Stimulated activated CD4-positive, alpha-beta T cell treated with anti-CD3 and anti-CD28 coated beads, Interleukin-12 subunit alpha, Interleukin-12 subunit beta, amount 100 ng/mL, for 24 hours (primary cell): ENCODE measurements at places on chromosomes 7 and 10.

DNA sequence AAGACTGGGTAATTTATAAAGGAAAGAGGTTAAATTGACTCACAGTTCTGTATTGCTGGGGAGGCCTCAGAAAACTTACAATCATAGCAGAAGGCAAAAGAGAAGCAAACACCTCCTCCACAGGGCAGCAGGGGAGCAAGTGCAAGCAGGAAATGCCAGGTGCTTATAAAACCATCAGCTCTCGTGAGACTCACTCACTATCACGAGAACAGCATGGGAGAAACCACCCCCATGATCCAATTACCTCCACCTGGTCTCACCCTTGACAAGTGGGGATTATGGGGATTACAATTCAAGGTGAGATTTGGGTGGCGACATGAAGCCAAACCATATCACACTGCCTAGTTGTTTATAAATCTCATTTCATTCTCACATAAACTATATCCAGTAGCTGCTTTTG is 28.0 kb upstream of the CPN1 start:
- no peak for DNase-seq

GRCh38 chr10:125795637-125796190 is 20.1 kb upstream of the MMP21 start:
- no peak for DNase-seq

- DNase-seq = no peak
Measured at GRCh38 chr10:30865141-30865926, 166.3 kb downstream of the ZNF438 start.

- DNase-seq = no peak
Measured at GRCh38 chr7:138247568-138248333, 171.5 kb downstream of the AKR1D1 start.

GRCh38 chr10:72229261-72230251 is 13.5 kb upstream of the ASCC1 start:
- no peak for DNase-seq

DNA sequence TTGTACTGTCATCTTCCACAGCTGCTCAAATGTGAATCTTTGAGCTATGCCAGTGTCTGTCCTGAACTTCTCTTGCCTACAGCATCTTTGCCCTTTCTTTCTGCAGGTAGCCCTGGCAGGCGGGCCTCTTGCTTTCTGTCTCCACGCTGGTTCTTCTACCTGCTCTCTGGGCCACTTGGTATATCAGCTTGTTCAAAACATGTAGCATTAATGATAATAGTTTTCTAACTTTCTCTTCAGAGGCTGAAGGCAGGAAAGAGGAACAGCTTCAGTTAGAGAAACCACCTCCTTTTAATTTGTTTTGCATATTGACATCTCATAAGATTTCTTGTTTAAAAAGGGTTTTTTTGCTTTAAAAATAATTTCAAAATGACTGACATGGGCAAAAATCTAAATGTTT is 923 bp upstream of the FGL2 start:
- DNase-seq = no peak

- no peak for DNase-seq
Measured at GRCh38 chr10:52351914-52352330, 37.8 kb downstream of the DKK1 start.

DNA sequence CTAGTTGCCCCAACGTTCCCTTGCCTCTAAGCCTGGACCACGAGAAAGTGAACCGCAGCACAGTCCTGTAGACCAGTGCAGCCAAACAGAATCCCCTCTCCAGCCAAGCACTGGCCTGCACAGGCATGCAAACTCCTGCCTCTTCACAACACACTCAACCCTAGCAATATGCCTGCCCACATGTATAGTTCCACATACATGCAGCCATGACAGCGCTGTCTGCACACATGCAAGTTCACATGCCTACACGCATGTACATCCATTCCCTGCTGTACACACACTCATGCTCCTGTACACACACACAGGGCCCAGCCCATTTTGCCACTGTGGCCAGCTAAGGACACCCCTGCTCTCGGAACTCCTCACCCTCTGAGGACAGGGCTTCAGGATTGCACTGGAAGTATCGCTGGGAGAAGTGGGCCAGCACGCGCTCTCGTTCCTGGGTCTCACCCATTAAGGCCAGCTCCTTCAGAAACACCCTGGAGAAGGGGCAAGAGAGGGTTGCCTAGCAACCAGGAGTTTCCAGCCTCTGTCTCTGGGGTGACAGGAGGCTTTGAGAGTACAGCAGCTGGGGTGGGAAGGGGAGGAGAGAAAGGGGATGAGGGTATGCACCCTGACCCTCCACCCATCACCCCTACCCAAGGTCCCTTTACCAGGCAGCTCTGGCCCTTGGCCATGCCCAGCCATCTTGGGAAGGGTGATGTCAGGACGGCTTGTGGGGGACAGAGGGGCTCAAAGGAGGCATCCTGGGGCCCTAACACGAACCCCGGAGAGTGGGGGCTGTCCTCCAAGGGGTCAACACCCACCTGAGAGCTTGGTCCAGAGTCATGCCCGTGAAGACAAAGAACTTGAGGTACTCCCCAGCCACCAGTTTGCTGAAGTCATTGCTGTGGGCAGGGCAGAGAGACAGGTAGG is 7.0 kb downstream of the PSD start:
- no peak for DNase-seq

- DNase-seq = no peak
Measured at GRCh38 chr7:7913504-7913903, 55.1 kb upstream of the GLCCI1 start.

DNA sequence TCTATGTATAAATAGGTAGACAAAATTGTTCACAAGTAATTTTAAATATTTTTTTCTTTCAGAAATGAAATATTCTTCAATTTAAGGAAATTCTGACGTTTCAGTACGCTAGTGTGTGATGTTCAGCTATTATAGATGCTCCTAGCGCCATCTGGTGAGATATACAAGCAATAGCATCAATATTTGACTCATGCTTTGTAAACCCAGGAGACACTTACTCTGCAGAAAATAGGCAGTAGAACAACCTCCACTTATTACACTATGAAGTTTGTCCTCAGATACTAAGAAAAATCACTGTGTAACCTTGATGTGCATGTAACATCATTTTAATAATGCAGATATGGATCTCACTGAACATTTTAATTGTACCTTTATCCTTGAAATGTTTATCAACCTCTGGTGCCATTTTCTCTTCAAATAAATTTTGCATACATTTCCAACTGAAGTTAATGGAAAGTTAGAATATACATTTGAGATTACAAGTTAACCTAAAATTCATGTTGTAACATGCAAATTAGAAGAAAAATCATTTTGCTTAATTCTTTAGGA is 151.5 kb upstream of the FAM3C start:
- DNase-seq = no peak

GRCh38 chr7:94395141-94396036 is 694 bp downstream of the COL1A2 start:
- DNase-seq = peak; percentile 2

GRCh38 chr10:95536017-95536416 is 25.2 kb downstream of the SORBS1 start:
- no peak for DNase-seq

- no peak for DNase-seq
Measured at GRCh38 chr7:49805371-49806007, 32.1 kb downstream of the VWC2 start.

- DNase-seq = no peak
Measured at GRCh38 chr10:74640134-74640921, 186.1 kb upstream of the KAT6B start.

GRCh38 chr10:10658172-10658785 is 359.4 kb upstream of the CELF2 start:
- no peak for DNase-seq

- no peak for DNase-seq
Measured at GRCh38 chr7:117564627-117565026, 84.8 kb downstream of the CFTR start.

- DNase-seq = no peak
Measured at GRCh38 chr10:88896372-88896993, 16.4 kb downstream of the STAMBPL1 start.

GRCh38 chr7:49398746-49399145 is 374.7 kb upstream of the VWC2 start:
- DNase-seq = no peak

GRCh38 chr10:104323760-104324201 is 14.5 kb downstream of the ITPRIP start:
- no peak for DNase-seq

DNA sequence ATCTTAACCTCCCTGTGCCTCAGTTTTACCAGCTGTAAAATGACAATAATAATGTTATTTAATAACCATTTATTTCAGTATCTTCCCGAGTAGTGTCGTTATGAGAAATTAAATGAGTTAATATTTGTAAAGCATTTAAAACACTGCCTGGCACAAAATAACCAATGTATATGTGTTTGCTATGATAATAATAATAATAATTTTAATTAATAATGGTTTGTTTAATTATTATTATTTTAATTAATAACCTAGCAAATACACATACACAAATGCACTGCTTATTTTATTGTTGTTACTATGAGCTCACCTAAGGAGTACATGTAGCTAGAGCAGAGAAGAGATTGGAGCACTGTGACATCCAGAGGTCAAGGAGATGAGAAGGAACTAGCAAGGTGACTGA is 18.2 kb upstream of the GPNMB start:
- DNase-seq = no peak

DNA sequence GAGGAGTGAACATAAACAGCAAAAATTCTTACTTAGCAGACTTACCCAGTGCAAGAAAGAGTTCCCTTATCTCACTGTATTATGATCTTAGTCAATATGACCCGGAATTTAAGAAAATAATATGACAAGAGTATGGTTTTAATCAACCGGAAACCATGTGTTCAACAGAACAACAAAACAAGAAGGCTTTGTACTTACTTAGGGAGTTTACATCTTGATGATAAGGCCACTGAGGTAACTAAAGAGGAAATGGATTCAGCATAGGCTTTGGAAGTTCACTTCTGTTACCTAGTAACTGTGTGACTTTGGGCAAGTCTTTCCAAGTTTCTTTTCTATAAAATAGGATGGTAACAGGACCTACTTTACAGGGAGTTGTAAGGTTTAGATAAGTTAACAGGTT is 7.4 kb upstream of the FAS start:
- DNase-seq = no peak

- DNase-seq = no peak
Measured at GRCh38 chr7:45574669-45575500, 717 bp downstream of the ADCY1 start.

DNA sequence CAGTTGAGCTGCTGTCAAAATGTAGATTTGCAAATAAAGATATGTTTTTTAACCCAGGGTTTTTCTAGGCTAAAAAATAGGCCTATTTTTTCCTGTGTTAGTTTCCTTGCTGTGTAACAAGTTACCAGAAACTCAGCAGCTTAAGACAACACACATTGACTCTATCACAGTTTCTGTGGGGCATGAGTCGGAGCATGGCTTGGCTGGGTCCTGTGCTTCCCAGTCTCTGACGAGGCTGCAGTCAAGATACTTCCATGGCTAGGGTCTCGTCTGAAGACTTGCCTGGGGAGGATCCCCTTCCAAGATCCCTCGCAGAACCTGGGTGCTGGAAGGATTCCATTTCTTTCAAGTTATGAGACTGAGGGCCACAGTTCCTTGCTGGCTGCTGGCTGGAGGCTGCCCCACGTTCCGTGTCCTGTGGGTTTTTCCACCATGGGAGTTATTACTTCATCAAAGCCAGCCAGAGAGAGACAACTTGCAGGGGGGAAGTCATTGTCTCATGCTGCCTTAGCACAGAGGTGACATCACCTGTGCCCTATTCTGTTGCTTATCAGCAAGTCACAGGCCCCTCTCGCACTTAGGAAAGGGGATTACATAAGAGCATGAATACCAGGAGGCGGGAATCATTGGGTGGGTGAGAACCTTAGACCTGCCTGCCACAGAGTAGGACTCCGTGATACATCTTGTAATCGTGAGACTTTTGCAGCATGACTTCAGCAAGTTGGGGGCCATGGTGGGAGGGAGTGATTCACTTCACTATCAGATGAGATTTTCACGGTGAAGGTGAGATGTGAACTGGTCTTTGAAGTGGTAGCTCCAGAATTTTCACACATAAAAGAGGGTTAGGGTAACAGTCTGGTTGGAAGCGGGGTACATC is 77.9 kb downstream of the CCNY start:
- DNase-seq = peak; percentile 18

DNA sequence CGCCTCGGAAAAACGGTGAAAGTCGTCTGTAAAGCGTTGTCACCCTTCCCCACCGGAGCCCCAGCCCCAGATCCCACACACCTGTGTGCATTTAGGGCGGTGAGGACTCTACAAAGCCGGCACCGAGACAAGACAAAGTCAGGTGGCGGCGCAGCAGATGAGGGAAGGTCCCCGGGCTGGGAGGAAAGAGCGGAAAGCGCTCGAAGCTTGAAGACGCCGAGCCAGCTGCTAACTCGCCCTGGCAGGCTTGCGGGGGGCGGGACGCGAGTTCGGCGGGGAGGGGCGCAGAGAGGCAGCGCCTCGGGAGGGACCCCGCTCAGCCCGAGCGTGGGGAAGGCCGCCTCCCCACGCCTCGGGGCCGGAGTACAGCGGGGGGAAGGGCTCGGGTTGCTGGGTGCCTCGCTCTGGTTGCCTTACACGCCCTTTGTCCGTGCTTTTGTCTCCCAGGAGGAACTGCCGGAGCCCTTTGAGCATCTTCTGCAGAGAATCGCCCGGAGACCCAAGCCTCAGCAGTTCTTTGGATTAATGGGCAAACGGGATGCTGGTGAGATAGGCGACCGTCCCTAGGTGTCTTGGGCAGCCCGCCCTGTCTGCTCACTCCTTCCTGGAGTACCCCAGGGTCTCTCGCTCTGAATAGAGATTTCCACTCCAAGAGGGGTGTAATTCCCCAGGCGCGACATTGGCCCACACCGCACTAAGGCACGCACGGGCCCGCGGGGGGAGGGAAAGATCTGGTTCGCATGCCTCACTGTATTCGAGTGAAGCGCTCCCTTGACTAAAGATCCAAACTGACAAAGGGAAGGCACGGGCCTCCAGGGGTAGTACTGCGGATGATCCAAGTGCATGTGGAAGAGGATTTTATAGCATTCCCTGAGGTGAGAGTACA is 1.6 kb downstream of the TAC1 start:
- DNase-seq = no peak

- DNase-seq = no peak
Measured at GRCh38 chr10:113872139-113873030, 17.9 kb downstream of the NHLRC2 start.

- DNase-seq = no peak
Measured at GRCh38 chr7:131506597-131506996, 49.8 kb downstream of the PODXL start.

- DNase-seq = no peak
Measured at GRCh38 chr7:71612911-71613310, 481.0 kb downstream of the GALNT17 start.

DNA sequence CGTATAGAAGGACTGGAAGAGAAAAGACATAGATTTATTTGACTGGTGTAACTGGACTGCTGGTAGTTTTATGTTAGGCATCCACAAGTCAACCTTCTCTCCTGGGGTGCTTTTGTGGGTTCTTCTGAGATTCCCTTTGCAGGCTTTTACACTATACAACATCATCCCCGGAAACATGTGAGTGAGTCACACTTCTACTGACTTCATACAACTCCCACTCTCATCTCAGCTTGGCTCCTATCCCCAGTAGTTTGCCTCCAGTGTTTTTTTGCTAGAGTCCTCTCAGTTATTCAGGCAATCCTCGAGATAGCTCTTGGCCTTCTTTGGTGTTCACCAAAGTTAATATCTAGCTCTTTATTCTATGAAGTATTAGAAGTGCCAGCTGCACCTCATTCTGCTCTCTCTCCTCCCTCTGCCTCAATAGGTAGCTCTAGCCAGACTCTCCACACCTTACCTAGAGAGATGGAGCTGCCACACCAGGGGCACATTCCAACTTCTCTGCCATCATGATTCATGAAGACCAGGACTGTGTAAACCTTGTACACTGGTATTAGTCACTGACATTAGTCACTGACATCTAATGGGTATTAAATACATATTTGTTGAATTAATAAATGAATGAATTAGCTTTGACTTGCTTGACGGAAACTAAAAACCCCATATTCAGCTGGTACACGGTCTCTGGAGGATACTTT is 281.9 kb downstream of the PPP1R3A start:
- DNase-seq = no peak
